ENCODE measurements at places on chromosomes 16 and 17.
A peak's percentile ranks its signal among the peaks of the same experiment; 100 is the strongest.

- no peak for DNase-seq
These were observed 447.2 kb downstream of the KIF2B start for GRCh38 chr17:54269881-54270280.

DNA sequence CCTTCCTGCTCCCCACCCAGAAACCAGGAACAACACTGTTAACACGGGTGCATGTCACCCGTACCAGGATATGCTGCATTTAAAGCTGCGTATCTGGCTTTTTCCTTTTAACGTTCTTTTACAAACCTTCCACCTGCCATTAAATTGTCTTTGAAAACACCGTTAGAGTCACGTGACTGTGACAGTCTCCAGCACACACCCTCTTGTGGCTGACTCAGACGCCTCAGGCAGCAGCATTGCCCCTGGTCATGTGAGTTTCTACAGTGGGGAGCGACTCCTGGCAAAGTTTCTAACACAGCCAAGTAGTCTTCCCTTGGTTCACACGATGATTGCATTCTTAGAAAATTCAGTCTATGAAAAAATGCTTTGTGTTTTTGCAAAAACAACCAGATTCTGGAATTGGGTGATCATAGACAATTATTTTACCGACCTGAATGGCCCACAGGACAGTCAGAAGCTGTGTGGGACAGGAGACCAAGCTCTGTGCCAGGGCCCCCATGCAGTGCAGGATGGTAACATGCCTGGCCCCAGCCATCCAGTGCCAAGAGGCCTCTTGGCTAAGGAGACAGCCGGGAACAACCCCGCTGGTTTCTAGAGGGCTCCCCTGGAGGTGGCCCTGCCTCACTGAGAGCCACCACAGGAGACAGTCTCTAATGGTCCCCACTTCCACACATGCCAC, 199.1 kb downstream of the KATNIP start:
- peak; percentile 51 for DNase-seq

- no peak for DNase-seq
These were observed 17.4 kb upstream of the BRD7 start for GRCh38 chr16:50386139-50386538.

GRCh38 chr17:42193969-42194899, at the start of gene GHDC:
Gene GHDC, minus strand, starts transcription at chr17:42194494. Its CDS starts 913 bp downstream, at chr17:42193581.
- peak; percentile 90 for DNase-seq

- no peak for DNase-seq
These were observed 34.9 kb upstream of the CACNG5 start for GRCh38 chr17:66799849-66800537.

- DNase-seq: no peak
These were observed 33.8 kb downstream of the FA2H start for GRCh38 chr16:74740795-74741304.

- DNase-seq: no peak
These were observed 389.4 kb downstream of the NPIPA8 start for GRCh38 chr16:17947165-17947564.

GRCh38 chr16:81231014-81231413, 7.5 kb upstream of the BCO1 start:
- no peak for DNase-seq

DNA sequence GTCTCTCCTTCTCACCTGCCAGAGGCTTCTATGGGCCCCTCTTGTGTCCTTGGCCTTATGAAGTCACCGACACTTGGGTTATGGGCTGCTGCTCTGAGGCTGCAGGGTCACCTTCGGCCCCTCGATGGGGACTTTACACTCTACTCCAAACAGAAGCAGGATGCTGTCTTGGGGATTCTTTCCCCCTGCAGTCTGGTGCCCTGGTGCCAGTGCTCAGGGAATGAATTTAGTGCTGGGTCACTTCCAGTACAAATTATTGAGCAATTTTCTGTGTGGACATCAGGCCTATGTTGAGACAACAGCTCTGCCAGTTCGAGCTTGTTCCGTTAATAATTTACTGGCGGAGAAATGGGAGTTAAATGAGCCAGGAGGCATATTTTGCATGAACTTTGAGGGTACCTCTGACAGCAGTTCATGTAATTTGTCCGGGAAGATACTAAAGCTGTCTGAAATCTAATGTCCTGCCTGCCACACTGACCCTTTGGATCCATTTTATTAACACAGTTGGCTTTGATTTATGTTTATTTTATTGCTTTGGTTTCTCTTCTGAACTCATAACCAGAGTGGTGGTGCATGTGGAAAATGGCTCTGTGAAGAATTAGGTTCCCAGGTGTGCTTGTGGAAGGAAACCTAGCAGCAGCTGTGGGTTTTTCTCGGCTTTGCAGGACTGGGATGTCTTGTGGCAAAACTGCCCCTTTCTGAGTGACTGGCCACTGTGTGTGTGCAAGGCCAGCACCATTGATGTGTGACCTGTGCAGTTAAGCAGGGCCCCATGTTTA, 34.1 kb upstream of the DHX8 start:
- no peak for DNase-seq

DNA sequence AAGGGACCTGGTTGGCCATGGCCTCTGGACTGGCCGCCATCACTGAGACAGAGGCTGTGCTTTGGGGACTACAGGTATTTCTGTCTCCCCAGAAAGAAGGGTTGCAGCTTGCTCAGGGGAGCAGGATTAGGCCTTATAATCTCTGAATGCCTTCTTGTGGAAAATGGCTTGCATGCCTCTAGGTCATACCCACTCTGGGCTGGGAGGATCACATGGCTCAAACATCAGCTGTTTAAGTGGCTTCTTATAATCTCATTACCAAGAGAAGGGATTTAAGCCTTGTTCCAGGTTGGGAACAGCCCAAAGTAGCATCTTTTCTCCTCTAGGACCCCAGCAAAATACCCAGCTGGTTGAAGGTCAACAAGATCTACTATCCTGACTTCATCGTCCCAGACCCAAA, 19.1 kb downstream of the LIG3 start:
- DNase-seq: no peak

DNA sequence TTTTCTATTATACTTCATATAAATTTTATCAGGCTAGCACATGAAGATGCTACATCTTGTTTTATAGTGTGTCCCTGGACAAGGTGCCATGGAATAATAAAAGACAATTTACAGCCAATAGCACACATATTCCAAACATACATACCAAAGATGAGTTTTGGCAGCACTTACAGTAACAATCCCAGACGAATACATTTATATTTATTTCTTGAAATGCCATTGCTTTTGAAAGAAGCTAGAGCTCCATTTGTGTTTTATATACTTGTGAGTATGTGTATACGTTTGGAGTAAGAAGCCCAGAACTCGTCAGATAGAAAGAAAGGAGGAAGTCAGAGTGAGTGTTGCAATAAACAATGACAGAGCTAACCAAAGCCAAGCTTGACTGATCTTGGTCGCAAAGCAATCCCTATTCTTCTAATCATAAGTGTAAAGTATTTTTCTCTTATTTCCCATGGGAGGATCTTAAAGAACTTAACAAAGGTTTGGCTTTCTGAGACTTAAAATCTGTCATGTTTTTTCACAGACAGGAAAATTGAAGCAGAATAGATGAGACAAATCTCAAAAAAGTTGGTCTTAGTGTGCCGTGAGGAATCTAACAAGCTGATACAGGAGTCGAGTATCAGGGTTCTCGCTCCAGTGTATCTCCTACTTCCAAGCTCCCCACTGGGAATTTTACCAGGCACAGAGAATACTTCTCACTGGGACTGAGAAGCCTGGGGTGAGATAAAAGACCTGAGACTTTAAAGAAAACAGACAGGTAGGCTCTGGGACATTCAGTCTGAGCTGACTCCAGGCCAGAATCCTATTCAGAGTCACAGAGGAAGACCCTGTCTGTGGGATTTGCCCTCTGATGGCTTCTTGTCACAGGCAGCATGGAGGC, 175.4 kb downstream of the AATF start:
- DNase-seq: no peak

DNA sequence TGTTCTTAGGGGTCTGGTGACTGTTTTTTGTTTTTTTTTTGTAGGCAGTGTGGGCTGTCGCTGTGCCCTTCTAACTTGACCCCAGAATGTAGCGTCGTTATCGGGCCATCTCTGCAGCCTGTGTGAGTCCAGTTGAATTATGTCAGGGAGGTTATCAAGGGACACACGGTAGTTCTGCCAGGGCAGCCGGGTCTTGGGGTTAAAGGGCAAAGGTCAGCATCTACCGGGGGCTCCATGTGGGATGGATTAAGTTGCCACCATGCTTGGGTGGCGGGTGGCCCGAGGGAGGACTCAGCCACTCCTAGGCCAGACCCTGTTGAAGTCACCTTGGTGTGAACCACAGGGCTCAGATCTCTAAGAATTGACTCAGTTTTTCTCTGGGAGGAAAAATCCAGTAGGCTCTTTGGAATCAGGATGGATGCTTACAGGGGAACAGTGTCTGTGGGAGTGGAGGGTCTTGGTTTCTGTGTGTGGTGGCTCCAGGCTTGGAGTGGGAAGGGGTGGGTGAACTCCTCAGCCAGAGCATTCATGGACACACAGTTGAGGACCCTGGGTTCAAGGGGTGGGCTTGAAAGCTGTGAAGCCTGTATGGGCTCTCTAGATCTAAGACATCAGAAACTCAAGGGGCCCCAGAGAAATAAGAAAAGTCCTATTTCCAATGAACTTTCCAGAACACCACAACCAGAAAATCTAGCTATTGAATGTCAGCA, 191.7 kb downstream of the IRF8 start:
- DNase-seq: no peak

GRCh38 chr17:75638893-75639292, 5.7 kb downstream of the SMIM5 start:
- no peak for DNase-seq

- DNase-seq: no peak
These were observed 24.5 kb downstream of the RNF135 start for GRCh38 chr17:30995347-30995746.

DNA sequence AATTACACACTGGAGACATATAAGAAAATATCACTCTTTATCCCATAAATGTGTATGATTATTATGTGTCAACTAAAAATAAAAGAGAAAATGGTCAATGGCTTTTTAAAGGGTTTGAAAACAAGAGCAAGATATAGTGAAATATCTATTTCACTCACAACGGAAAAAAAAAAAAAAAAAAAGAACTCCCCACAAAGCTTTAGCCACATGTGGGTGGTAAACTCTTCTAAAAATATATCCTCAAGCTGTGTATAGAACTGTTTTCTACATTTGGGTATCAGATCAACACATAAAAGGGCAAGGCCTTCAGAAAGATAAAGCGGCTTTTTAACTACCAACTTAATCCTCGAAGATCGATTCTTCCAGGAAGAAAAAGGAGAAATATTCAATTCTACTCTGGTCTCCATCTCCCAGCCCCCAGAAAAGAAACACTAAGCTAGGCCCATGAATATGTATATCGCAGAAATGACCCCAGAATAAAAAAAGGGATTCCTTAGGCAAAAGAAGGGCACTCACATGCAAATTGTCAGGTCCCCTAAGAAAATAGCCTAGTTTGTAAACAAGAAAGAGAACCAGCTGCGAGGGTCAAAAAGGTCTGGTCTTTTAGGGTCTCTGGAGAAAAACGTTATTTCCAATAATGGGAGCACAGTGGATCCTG, 4.4 kb downstream of the LITAF start:
- peak; percentile 37 for DNase-seq

GRCh38 chr17:33014751-33015150, 23.1 kb downstream of the SPACA3 start:
- no peak for DNase-seq

DNA sequence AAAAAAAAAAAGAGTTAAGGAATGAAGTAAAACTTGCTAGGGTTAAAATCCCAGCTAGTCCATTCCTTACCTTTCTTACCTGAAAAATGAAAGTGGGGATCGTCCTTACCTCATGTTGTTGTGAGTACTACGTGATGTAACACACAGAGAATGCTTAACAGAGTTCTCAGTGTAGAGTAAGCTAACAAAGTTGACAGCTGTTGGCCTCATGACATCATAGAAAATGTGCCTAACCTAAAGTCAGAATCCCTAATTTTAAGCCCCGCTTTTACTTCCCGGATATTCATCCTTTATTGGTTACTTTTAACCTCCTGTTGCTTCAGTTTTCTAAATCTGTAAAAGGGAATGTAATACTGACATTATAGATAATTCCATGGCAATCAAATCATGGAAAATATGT, 505.8 kb upstream of the HSBP1 start:
- no peak for DNase-seq

DNA sequence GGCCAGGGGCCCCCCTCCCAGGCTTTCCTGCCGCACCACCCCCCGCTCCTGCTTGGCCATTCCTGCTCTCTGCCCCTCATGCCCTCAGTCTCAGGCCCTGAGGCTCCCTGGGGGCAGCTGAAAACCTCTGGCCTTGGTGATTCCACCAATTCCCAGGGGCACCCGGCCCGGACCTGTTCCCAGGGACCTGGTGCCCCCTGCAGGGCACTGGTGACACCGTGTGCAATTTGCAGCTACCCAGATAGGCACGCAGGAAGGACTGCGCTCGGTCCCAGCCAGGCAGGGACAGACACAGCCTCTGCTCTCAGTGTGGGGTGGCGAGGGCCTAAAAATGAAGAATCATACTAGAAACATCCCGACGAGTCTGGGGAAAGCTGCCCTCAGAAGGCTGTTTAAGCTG, 13.4 kb downstream of the WFDC1 start:
- DNase-seq: peak; percentile 28

GRCh38 chr17:66443166-66443565, 140.8 kb downstream of the PRKCA start:
- no peak for DNase-seq

GRCh38 chr17:34899643-34900291, 61.5 kb downstream of the CCT6B start:
- DNase-seq: no peak

DNA sequence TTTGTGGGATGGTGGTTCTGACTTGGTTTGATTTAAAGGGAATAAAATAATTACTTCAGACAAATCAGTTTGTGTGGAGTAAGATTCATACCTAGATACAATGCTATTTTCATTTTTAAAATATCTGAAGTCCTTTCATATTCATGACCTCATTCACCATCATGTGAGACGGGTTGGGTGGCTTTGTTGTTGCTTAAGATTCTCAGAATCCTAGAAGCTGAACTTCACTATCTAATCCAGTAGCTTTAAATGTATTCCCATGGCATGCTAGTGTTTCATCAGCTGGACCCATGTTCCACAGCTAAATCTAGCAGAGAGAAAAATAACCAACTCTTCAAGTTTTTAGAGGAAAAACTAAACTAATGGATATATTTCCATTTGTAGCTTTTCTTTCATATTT, 2.7 kb upstream of the AMFR start:
- DNase-seq: no peak

DNA sequence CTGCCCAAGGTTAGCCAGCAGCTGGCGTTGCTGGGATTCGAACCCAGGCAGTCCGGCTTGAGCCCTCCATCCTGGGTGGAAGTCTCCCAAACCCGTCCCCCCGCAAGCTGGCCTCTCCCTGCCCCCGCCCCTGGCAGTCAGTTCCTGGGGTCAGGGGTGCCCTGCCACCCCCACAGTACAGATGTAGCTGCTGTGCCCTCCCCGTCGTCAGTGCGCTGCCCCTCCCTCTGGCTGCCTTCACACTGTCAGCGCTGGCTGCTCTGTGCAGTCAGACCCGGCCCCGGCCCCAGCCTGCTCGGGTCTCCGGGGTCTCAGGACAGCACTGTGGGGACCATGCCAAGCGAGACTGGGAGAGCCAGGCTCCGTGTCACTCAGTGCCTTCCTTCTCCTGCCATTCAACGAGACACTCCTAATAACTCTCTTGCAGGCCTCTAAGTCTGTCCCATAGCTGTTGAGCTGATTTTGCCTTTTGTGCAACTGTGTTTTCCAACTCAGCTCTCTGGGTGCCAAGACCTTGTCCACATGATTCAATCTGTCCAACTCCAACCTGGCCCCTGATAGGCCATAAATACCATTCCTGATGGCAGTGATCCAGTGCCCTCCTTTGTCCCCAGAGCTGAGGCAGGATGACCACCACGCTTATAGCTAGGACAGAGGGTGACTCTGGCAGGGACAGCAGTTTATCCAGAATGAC, 55.5 kb upstream of the IL34 start:
- DNase-seq: no peak

- no peak for DNase-seq
These were observed 14.5 kb downstream of the PSKH1 start for GRCh38 chr16:67907397-67908180.

All from activated CD4-positive, alpha-beta T cell treated with anti-CD3 and anti-CD28 coated beads, Interleukin-10, Interleukin-2, amounts not matched to agents 100 ng/mL and 50 ng/mL, durations not matched to agents 16 hours and 8 hours (primary cell).